ENCODE measurements at places on chromosomes 11 and 22. TPM values are rescaled to one million over a fixed set of nuclear protein-coding genes. Genes with fewer than 3 reads are reported as not detected.

TMEM45B gene
- total RNA-seq, result not detected

DDIAS gene
- total RNA-seq, result 16.2 TPM

IL18 gene
- not detected for total RNA-seq

USP35 gene
- 10.6 TPM for total RNA-seq

CD151 gene
- 54.9 TPM for total RNA-seq

CDHR5 gene
- not detected for total RNA-seq

CLCF1 gene
- total RNA-seq, result 1.9 TPM

TMEM138 gene
- total RNA-seq, result 48.3 TPM

ANO1 gene
- total RNA-seq, result not detected

MRGPRX4 gene
- not detected for total RNA-seq

P2RY6 gene
- not detected for total RNA-seq

TSPAN32 gene
- total RNA-seq, result 41.4 TPM

C11orf86 gene
- not detected for total RNA-seq

ZNF280A gene
- total RNA-seq, result not detected

OR2D2 gene
- total RNA-seq, result 0.21 TPM

OR5D16 gene
- total RNA-seq, result not detected

FDXACB1 gene
- total RNA-seq, result 4.7 TPM

SAAL1 gene
- 35.3 TPM for total RNA-seq
